ENCODE measurements at places on chromosomes 7 and 10. TPM values are rescaled to one million over a fixed set of nuclear protein-coding genes. Genes with fewer than 3 reads are reported as not detected.

DNA sequence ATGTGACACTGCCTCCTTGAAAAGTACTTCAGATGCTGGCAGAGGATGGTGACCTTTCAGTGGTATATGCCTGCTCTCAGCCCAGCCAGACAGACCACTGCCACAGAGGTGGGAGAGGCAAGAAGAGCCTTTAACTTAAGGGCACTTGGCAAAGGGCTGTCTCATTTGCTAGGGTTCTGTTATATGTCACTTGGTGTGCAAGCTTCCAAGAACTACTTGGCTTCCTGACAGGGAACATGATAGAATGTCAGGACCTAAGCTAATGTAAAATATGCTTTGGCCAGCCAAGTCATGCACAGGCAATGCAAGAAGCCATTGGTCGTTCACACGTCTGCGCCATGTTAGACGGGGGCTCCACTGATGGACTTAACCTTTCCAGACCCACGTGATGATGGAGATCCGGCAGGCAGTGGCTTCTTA is 54.7 kb downstream of the RBM20 start:
- DNase-seq, result no peak

DNA sequence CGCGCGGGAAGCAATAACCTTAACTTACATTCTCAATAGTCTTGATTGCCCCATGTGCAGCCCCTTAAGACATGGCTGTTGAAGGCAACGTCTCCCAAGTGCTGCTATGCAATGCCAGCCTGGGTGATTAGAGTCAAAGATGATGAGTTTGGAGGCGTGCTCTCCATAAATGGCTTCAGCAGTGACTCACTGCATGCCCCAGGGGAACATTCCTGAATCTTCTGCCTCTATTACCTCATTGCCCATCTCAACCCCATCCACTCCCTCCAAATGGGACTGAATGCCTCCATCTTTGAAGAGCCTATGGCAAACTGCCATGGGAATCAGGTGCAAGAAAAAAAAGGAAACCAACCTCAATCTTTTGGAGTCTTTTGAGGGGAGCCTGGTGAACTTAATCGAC is 282.8 kb downstream of the SNX10 start:
- DNase-seq, result peak; percentile 83

- no peak for DNase-seq
Measured at GRCh38 chr10:818526-819220, 112.8 kb downstream of the LARP4B start.

DNA sequence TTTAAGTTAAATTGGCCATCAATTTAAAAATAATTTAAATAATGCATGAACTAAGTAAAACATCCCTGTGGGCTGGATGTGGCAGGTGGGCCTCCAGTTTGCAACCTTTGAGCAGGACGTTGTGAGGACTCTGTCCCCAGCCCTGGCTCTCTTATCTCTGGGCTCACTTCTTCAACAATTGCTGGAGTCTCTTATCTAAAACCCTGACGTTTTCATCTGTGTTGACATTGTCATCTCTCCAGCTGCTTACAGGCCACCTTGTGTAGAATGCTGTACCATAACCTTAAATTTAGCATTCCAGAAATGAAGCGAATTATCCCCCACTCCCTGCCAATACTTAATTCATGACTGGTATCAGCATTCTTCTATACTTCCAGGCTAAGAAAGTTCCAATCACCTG is 3.2 kb upstream of the KIF5B start:
- no peak for DNase-seq

DNA sequence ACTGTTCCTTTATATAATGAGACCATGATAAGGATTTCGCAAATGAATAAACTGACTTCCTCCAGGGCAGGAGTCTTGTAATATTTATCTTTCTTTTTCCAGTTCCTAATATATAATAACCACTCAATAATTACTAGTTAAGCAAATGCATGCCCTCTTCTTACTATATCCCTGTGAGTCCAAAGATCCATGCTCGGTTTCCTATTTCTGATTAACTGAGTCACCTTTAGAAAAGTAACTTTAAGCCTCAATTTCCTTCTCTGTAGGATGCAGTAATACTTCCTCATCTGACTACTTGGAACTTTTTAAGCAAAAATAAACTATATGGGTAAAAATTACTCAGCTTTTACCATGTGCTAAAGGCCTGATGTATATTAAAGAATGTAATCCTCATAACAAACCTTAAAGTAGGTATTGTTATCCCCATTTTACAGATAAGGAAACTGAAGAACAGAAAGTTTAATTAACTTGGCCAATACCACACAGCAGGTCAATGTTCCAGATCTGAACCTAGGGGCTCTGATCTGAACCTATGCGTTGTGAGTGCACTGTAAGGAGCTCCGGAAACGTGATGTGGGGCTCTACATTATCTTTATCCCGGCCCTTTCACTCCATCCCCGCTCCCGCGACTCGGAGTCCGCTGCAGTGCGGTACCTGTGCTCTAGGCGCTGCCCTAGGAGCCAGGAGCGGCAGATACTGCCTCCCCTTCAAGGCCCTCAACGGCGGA is 458 bp downstream of the COX15 start:
- DNase-seq, result no peak

DNA sequence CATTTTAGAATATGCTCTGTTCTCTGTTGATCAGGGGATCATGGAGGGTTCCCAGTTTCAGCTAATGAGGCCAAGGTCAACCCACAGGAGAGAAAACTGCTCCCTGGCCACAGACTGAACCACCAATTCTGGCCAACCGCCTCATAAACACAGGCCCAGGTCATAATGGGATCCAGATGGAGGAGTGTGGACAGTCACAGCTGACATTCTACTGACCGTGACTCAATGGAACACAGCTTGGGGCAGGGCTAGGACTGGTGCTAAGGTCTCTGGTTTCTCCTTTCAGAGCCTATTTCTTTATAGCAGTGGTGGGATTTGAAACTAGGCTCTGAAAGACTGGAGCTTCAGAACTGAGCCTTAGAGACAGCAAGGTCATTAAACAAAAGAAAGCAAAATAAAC is 68.3 kb downstream of the HIPK2 start:
- no peak for DNase-seq

DNA sequence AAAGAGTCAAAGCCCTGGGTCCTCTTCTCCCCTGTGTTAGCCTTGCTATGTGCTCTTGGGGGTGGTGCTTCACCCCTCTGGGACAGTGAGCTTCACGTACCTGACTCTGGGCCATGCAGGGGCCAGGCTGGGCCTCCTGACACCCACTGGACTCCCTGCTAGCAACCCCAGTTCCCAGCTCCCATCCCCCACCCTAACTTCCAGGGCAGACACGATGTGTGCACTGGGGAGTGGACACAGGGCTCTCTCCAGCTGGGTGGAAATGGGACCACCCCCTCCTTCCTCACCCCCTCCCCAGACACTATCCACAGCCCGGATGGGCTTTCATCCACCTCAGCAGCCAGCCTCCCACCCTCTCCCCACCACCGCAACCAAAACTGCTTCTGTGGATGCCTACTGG is 113.0 kb upstream of the ZNF479 start:
- DNase-seq, result no peak

- peak; percentile 40 for DNase-seq
Measured at GRCh38 chr10:14173706-14174594, 156.8 kb downstream of the FRMD4A start.

- peak; percentile 31 for DNase-seq
Measured at GRCh38 chr7:41538810-41539724, 163.8 kb downstream of the INHBA start.

- no peak for DNase-seq
Measured at GRCh38 chr7:66664590-66665293, 36.1 kb downstream of the KCTD7 start.

Gene NPFFR1
- not detected for total RNA-seq

Gene SLC18A3
- total RNA-seq, result not detected

Gene DBNL
- total RNA-seq, result 191 TPM

Gene SEMA3D
- 0.95 TPM for total RNA-seq

Gene GRID2IP
- total RNA-seq, result 0.09 TPM

All from Daoy (cell line).